ENCODE measurements at places on chromosomes 4 and X. TPM values are rescaled to one million over a fixed set of nuclear protein-coding genes. Genes with fewer than 3 reads are reported as not detected.

DNA sequence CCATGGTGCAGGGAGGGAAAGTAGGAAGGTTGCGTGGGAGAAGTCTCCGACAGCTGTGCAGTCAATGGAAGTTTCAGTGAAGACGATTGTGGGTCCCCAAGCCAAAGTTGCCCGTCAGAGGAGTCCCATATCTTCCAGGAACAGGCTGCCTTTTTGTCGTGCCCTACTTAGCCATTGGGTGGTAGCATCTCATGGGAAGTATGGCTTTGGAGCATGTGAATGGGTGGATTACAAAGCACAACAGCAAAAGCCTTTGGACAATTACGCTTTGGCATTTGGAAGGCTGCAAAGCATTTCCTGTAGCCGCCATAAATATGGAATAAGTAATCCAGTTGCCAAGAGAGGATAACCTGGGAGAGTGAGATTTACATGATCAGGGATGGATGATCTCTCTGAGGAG is 300.7 kb upstream of the BOD1L1 start:
- ATAC-seq = no peak

Gene NKX6-1
- total RNA-seq = 28.9 TPM

GRCh38 chrX:45172890-45173289 is 27.8 kb downstream of the DIPK2B start:
- no peak for ATAC-seq

DNA sequence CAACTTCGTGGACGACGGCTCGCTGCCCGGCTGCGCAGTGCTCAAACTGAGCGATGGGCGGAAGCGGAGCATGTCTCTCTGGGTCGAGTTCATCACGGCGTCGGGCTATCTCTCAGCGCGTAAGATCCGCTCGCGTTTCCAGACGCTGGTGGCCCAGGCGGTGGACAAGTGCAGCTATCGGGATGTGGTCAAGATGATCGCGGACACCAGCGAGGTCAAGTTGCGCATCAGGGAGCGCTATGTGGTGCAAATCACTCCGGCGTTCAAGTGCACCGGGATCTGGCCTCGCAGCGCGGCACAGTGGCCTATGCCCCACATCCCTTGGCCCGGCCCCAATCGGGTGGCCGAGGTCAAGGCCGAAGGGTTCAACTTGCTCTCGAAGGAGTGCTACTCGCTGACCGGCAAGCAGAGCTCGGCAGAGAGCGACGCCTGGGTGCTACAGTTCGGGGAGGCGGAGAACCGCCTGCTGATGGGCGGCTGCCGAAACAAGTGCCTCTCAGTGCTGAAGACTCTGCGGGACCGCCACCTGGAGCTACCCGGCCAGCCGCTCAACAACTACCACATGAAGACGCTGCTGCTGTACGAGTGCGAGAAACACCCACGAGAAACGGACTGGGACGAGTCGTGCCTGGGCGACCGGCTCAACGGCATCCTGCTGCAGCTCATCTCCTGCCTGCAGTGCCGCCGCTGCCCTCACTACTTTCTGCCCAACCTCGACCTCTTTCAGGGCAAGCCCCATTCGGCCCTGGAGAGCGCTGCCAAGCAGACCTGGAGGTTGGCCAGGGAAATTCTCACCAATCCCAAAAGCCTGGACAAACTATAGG is 1.5 kb downstream of the MAB21L2 start:
- ATAC-seq = no peak

Gene FAT1
- 61.1 TPM for total RNA-seq

All from motor neuron (in vitro differentiated cells).